Breast epithelium (tissue), 4 donors: ENCODE measurements at places on chromosomes 3 and 15. TPM values are rescaled to one million over a fixed set of nuclear protein-coding genes. Genes with fewer than 3 reads are reported as not detected.

DNA sequence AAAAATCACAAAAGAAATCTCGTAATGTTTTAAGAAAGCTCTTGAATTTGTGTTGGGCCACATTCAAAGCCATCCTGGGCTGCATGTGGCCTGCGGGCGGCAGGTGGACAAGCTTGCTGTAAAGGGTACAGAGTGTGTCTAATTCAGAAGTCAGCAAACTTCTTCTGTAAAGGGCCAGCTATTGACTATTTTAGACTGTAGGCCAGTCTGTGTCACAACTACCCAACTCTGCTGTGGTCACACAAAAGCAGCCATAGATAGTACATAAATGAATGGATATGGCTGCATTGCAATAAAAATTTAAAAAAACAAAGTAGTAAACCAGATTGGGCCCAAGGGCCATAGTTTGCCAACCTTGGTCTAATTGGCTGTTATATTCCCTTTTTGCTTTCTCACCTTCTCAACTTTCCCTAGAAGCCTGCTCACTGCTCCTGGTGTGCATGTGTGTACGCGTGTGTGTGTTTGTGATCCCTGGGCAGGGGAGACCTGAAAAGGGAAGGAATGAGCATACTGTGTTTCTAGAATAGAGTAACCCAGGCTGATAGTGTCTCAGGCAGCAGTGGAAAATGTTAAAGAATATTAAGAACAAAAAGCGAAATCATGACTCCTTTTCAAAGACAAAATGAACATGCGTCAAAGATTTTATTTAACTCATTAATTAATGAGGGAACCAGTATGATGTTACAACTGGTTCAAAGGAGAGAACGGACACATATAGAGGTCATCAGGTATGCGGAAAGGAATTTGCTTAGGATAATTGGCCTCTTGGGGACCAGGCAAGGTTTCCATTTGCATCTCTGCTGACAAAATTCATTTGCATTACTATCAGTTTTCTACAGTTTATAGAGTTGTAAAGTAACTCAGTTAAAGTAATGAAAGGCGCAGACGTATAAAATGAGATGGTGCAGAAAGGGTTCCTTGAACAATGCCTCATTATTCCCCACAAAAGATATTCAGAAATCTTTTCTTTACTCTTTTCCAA, 248.0 kb downstream of the THSD4 start:
- no peak for DNase-seq

The VEPH1 gene
- total RNA-seq: under 0.01 TPM

The GPR149 gene
- total RNA-seq: not detected

The DOCK3 gene
- 0.64 TPM for total RNA-seq

- DNase-seq: no peak
These were observed 6.0 kb downstream of the PHLDB2 start for GRCh38 chr3:111864821-111865656.

The ACP3 gene
- 6.7 TPM for total RNA-seq

DNA sequence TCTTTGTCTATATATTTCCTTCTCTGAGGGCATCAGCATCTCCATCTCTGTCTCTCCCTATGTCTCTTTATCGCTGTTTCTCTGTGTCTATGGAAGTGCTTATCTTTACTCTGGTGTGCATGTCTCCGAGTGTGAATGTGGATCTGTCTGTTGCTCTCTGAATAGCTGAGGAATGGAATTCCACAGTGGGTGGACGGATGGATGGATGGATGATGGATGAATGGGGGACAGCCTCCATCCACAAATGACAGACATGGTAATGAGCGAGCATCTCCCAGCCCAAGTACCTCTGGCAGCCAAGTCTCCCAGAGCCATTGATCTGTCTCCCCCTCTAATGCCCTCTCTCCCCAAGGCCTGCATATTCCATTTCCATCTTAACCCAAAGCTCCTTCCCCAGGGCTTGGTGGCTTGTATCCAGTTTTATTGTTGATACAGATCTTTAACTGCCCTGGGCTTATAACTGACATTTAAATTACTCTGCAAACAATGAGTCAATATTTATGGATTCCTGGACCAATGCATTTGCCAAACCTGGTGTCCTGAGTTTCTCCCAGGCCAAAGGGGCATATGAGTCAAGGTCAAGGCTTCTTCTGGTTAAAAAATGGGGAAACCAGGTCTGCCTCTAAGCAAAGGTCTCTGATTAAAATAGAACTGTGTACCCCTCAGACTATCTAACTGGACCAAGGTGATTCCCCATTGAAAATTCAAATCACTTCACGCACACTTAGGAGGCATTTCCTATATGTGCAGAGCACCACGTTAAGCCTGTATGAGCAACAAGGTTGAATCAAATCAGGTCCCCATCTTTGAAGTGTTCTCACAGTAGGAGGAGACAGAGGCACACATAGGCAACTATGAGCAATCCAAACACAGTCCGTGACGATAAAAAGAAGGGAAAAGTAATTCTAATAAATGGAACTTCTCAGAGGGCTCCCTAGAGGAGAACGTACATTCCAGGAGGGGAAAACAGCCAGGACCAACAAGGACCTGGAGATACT, 109.9 kb downstream of the TLE3 start:
- DNase-seq: no peak

DNA sequence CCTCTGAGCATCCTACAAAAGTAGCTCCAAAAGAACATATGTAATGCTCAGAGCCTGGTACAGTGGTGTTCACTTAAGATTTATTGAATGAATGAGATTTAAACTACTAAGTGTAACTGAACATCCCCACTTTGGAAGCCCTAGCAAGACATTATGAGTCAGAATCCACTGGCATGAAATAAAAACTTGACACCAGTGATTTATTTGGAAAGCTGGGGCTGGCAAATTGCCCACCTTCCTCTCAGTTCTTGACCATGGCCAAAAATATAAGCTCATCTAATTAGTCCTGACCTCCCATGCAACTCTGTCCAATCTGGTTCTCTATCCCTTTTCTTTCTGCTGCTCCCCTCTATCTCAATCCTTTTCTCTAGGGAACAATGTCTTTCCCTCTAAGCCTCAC, 418.0 kb downstream of the PLCL2 start:
- DNase-seq: no peak

DNA sequence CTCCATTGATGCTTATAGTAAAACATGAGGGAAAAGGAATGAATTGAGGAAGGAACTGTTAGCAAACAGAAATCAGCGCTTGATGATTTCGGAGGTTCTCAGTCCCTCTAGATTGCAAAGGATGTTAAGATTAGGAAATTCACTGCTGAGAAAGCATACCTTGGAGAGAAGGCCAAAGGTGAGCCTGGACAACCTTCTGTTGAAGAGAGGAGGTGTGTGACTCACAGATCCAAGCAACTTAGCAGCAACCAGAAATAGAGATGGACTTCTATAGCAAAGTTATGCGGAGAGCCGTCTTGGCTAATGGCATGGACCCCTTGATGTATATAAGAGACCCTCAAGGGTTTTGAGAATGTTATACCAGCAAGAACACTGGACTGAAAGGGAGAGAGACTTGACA, 114.3 kb downstream of the EEFSEC start:
- DNase-seq: no peak

DNA sequence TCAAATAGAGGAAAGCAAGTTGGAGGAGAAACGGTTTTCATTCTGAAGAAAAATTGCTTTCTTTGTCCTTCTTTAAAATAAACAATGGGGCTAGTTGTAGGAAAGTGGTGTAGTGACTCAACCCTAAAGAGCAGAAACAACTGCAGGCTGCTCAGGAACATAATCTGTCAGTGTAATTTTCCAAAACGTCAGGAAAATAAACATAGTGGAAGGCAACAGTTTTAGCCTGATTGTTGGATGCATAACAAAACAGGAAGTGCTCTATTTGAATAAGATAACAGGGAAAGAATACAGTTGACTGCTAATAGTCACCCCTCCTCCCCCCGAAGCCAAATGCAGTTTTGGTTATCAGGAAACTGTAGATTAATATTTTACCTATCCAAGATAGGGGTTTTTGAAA, 167.6 kb downstream of the ECT2 start:
- no peak for DNase-seq

DNA sequence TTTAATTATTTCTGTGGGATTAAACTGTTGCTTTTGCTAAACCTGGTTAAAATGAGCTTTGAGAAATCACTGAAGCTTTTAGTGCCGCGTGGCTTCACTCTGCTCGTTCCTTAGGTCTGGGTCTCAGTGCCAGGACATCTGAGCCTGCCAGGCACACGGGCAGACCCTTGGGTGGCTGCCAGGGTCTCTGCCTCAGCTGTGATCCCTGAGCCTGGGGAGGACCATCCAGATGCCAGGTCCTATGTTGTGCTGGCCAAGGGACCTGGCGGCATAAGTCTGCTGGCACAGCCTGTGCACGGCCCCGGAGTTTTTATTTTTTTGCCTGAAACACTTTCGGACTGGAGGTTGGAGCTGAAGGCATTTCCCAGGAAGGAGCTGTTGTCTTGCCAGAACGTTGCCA, 328.1 kb downstream of the LRTM1 start:
- DNase-seq: no peak

The HDGFL3 gene
- 34.7 TPM for total RNA-seq

The LRRIQ4 gene
- total RNA-seq: not detected

The CFAP100 gene
- total RNA-seq: not detected

GRCh38 chr3:98732286-98733052, 30.7 kb upstream of the ST3GAL6 start:
- peak; percentile 34 for DNase-seq

- DNase-seq: no peak
These were observed 69.8 kb upstream of the MNS1 start for GRCh38 chr15:56534728-56535127.

- no peak for DNase-seq
These were observed 95.4 kb downstream of the MYLK start for GRCh38 chr3:123788710-123789109.

GRCh38 chr3:198107840-198108734, 148.1 kb downstream of the LMLN start:
- DNase-seq: no peak

DNA sequence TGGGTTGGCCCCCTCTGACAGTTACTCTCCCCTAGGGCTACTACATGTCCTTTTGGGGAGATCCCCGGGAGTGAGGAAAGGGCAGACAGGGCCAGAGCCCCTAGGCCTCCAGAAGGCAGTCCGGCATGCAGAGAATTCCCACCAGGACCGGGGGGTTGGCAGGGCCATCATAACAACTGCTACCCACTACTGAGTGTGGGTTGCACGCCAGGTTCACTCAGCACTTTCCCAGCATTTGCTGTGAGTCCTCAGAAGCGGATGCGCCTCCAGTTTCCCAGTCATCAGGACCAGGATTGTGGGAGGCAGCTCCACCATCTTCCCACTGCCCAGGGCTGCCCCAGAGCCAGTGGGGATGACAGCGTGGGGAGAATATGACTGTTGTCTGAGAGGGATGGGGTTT, 51.2 kb upstream of the HERC1 start:
- no peak for DNase-seq

GRCh38 chr3:196339493-196340254, 1.5 kb upstream of the TM4SF19 start:
- no peak for DNase-seq

The AHSG gene
- total RNA-seq: not detected

DNA sequence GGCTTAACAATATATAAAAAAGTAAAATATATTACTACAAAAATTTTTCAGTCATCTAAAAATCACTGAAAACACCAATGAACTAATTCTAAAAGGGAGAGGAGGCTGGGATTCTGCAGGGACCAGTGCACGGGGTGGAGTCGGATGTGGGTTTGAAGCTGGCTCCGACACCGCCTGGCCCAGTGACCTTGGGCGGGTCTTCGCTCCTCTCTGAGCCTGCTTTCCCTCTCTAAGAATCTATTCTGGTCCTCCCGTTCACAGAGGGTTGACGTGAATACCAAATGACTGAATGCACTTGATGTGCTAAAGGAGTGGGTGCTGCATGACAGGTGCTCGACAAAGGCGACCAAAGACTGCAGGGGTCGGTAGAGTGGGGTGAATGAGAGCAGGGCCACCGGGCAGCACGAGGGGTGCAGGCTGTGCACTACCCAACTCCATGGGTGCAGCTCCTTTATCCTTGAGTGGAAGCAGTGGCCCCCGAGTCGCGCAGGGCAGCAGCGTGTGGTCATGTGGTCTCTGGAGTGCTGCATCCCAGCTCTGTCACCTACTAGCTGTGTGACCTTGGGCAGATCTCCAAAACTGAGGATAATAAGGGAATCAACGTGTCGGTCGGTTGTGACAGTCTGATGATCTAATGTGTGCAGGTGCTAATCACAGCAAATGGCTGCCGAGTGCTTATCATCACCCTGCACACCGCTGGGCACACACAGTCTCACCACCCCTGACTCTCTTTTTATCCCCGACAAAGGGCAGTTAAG, 8.6 kb upstream of the IQSEC1 start:
- DNase-seq: no peak

DNA sequence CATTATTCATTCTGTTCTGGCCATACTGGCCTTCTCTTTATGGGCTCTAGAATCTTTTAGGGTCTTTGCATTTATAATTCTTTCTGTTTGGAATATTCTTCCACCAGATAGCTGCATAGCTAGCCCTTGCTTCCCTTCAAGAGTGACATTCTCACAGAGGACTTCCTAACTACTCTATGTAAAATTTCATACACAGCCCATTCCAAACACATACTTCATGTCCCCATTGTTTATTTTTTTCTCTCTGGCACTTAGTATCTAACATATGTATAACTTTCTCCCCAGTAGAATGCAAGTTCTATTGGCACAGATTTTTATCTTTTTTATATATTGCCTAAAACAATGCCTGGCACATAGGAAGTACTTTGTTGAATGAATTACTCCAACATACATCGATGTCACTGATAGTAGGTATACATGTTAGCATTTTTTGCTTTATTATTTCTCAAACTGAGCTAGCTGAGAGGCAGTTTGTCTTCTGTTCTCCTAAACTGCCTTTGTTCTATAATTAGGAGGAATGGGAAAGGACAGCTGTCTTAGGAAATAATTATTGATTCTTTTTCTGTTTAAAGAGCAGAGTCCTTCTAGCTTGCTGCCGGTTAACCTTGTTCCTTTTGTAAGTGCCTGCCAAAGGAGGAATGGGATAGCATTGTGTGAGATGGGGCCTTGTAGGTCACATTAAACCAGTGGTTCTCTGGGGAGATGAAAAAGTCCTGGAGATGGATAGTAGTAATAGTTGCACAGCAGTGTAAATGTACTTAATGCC, 7.9 kb downstream of the FAM162A start:
- DNase-seq: no peak

The KNG1 gene
- total RNA-seq: not detected

The GOLGA8K gene
- total RNA-seq: 0.80 TPM

- no peak for DNase-seq
These were observed 66.0 kb downstream of the MBNL1 start for GRCh38 chr3:152334761-152335160.

DNA sequence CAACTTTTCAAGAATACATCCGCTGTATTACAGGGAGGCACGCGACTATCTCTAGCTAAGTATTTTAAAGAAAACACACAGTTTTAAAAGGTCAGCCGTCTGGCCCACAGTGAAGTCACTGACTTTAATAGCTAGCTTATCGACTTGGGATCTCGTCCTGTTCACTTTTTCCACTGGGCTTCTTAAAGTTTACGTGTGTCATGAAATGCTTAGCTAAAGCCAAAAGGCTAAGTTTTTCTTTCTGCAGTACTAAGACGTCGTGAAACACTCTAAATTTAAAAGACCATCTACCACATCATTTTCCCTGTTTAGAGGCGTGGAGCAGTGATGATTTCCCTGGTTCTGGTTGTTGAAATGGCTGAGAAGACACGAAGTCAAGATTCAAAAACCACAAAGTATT, 27.1 kb downstream of the LRIG1 start:
- DNase-seq: no peak
